ENCODE measurements at places on chromosomes 16 and 17. TPM values are rescaled to one million over a fixed set of nuclear protein-coding genes. Genes with fewer than 3 reads are reported as not detected.

Gene INCA1
- 8.7 TPM for total RNA-seq

Gene GINS2
- total RNA-seq = not detected

Gene CACNA1G
- not detected for total RNA-seq

Gene AANAT
- not detected for total RNA-seq

DNA sequence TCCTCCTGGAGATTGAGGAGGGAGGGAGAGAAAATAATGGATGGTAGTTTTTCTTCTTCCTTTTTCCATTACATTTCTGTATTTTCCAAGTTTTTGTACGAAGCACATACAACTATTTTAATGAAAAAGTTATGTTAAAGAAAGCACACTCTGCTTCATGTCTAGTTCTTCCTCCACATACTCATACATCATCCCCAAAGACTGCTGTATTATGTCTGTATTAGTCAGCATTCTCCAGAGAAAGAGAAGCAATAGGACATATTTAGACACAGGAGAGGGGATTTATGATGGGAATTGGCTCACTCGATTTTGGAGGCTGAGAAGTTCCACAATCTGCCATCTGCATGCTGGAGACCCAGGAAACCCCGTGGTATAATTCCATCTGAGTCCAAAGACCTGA lies 10.1 kb upstream of the ACSM2A start:
- DNase-seq = no peak
- no peak overlapping the region for H3K4me3 ChIP-seq
- no peaks in the 10 kb centered on the region for H3K36me3 ChIP-seq
- no peaks in the 10 kb centered on the region for H3K4me1 ChIP-seq

- no peak overlapping the region for H3K27ac ChIP-seq
- H3K36me3 ChIP-seq = no peaks in the 10 kb centered on the region
- H3K4me3 ChIP-seq = peak overlapping the region; percentile 7
Observed at GRCh38 chr17:330993-331701, 21.5 kb downstream of the RPH3AL start.

DNA sequence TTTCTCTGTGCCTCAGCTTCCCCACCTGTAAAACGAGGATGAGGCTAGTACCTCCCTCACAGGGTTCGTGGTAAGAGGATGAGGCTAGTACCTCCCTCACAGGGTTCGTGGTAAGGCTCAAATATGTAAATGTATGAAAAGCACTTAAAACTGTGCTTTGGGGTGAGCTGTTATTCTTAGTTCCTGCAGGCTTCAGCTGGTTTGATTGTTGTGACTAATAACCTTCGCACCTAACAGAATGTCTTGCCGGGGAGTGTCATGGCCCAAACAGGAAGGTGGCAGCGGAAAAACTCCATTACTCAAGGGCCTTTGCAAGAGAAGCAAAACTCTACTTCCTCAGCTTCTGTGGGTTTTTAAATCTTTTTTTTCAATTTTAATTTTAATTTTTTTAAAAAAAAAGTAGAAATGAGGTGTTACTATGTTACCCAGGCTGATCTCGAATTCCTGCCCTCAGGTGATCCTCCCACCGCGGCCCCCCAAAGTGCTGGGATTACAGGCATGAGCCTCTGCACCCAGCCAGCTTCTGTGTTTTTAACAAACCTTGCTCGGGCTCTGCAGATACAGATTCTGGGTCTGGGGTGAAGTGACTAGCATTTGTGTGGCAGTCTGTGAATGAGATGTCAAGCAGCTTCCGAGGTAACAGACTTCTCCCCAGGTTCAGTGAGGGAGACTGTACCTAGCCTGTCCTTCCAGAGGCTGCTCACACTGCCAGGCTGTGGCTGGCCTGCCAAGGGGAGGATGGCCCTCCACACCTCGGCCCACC lies 103.0 kb downstream of the RAB11FIP4 start:
- peak overlapping the region; percentile 84 for H3K27ac ChIP-seq
- peaks cover 47% of the 10 kb centered on the region for H3K4me1 ChIP-seq
- H3K36me3 ChIP-seq = no peaks in the 10 kb centered on the region

Data from upper lobe of left lung (tissue), 6 donors.